Heart right ventricle (tissue), 16 donors: ENCODE measurements at places on chromosomes 12 and 14. TPM values are rescaled to one million over a fixed set of nuclear protein-coding genes. Genes with fewer than 3 reads are reported as not detected.
A peak's percentile ranks its signal among the peaks of the same experiment; 100 is the strongest.

DNA sequence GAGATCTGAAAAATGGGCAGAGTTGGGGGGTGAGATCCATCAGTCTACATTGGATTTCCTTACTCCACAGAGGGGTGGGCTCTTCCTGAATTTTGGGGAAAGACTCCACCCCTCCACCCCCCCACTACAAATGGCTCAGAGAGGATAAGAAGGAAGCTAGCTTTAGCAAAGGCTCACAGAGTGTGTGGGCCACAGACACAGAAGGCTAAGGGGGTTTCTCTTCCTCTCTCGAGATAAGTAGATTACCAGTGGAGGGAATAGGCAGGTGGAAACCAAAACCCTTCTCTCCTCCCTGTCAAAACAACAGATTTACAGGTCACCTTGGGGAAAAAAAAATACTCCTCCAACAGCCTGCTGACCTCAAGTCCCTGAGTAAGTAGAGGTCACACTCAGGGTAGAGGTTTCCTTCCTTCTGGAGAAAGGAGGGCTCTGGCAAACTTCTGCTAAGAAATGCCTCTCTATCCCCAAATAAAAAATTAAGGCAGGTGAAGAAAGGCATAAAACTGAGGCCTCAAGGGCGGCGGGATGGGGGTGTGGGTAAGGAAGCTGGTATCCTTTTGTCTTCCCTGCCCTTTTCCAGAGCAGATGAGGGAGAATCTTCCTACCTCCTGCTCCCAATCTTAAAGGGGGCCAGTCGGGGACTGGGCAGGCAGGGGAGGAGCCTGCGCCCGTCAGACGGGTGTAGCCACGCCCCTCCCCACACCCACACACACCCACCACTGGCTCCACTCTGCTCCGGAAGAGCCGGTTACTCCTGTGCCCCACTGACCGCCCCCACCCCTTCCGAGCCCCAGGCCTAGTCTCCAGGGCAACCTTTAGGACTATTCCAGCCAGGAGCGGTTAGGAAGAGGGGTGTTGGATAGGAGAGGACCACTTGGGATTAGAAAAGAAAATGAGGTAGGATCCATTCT, 1.9 kb upstream of the BAZ2A start:
- DNase-seq = peak; percentile 79

Gene GALNT8
- 4.1 TPM for total RNA-seq

Gene TROAP
- total RNA-seq = not detected

DNA sequence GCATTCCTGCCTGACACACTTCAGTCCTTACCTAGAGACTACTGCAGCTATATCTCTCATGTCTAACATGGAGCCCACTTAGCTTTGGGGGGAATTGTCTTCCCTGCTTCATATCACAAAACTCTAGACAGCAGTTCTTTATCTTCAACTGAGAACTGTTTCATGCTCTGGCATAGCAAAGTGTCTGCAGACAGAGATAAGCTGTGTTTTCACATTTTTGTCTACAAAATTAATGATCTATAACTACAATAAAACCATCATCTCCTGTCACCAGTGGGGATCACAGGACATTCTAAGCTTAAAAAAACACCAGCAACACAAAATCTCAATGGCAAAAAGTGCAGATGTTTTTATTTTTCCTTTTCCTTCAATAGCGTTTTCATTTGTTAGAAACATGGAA, 137.1 kb upstream of the VRK1 start:
- no peak for DNase-seq

Gene KRT77
- total RNA-seq = not detected

GRCh38 chr14:91964724-91965123, 17.2 kb upstream of the FBLN5 start:
- no peak for DNase-seq

Gene EIF2S3B
- 0.32 TPM for total RNA-seq

DNA sequence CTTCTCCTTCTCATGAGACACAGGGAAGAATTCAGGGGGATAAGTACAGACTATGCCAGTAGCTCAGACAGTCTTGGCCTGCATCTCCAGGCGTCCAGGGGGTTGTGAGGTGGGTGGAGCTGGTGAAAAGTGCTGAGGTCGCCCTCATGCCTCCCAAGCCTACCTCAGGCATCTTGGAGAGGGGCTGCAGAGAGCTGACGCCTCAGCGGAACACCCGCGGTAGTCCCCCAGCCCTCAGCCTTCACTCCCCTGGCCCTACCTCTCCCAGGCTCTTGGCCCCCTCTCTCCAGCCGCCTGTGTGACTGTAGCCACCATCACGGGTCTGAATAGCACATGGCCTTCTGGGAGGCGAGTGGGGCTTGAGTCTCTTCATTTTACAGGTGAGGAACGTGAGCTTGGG, 59.8 kb upstream of the DLK1 start:
- no peak for DNase-seq

Gene GPR137C
- 1.4 TPM for total RNA-seq

- no peak for DNase-seq
Observed at GRCh38 chr14:91877376-91877915, 10.1 kb upstream of the TC2N start.

GRCh38 chr12:101021911-101022388, 188.1 kb downstream of the SLC5A8 start:
- DNase-seq = no peak

DNA sequence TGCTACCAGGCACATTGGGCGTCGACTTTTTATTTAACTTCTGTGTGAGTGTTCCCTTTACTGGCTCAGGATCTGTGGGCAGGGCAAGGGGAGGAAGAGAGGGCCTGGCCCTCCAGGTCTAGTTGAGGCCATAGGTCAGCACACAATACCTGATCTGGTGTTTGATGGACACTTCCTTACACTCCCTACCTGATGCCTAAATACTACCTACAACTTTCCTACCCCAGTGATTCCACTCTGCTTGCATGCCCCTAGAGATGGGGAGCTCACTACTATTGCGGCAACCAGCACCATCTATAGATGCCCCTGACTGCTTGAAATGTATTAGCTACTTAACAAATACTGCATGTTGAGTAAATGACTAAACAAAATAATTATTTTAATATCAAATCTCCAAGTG, 20.8 kb upstream of the BEGAIN start:
- DNase-seq = no peak

DNA sequence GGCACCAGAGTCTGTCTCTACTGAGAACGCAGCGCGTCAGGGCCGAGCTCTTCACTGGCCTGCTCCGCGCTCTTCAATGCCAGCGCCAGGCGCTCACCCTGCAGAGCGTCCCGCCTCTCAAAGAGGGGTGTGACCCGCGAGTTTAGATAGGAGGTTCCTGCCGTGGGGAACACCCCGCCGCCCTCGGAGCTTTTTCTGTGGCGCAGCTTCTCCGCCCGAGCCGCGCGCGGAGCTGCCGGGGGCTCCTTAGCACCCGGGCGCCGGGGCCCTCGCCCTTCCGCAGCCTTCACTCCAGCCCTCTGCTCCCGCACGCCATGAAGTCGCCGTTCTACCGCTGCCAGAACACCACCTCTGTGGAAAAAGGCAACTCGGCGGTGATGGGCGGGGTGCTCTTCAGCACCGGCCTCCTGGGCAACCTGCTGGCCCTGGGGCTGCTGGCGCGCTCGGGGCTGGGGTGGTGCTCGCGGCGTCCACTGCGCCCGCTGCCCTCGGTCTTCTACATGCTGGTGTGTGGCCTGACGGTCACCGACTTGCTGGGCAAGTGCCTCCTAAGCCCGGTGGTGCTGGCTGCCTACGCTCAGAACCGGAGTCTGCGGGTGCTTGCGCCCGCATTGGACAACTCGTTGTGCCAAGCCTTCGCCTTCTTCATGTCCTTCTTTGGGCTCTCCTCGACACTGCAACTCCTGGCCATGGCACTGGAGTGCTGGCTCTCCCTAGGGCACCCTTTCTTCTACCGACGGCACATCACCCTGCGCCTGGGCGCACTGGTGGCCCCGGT, at the start of gene PTGDR:
TSS of gene PTGDR (plus strand) at position 198 of the 778 bp plus-strand sequence. CDS start at position 315, 117 bp downstream.
- peak; percentile 34 for DNase-seq

- DNase-seq = no peak
Observed at GRCh38 chr14:53190938-53191337, 37.8 kb upstream of the DDHD1 start.

Gene C14orf39
- not detected for total RNA-seq

- no peak for DNase-seq
Observed at GRCh38 chr14:22218728-22219127, 370.3 kb downstream of the DAD1 start.

GRCh38 chr12:24711056-24712008, 237.6 kb downstream of the BCAT1 start:
- no peak for DNase-seq

Gene CLEC9A
- not detected for total RNA-seq

- no peak for DNase-seq
Observed at GRCh38 chr12:16913832-16914490, 308.0 kb upstream of the LMO3 start.

- no peak for DNase-seq
Observed at GRCh38 chr12:47276253-47276620, 196.5 kb upstream of the AMIGO2 start.

DNA sequence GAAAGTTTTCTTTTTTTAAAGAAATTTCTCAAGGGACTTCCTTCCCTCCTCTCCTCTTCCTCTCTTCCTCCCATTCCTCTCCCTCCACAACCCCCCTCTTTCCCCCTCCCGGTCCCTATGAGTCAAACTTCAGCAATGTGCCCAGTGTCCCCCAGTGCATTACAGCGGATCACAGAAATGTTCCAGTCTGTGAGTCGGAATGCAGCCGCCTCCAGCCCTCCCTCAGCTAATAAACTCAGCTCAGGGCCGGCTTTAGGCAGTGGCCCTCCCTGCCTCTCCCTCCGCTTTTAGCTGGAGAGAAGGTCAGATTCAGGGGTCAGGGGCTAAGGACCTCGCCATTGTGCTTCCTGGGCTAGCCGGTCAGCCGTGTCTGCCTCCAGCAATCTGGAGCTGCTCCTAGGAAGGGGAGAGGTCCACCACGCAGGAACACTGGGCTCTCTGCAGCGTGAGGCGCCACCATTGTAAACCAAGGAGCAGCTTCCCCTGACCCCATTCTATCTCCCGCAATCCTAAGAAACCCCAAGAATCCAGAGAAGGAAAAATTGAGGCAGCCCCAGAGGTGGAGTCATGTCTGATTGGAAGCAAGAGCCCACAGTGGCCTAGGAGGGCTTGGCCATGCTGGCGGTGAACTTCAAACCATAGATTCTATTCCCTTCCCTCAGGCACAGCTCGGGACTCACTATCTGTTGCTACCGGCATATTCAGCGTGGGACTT, 1.1 kb upstream of the HDAC7 start:
- peak; percentile 92 for DNase-seq
